T-helper 2 cell (primary cell): ENCODE measurements at places on chromosomes 7 and 10.

- DNase-seq = no peak
These were observed 263.4 kb downstream of the CDC14C start for GRCh38 chr7:49187543-49188268.

DNA sequence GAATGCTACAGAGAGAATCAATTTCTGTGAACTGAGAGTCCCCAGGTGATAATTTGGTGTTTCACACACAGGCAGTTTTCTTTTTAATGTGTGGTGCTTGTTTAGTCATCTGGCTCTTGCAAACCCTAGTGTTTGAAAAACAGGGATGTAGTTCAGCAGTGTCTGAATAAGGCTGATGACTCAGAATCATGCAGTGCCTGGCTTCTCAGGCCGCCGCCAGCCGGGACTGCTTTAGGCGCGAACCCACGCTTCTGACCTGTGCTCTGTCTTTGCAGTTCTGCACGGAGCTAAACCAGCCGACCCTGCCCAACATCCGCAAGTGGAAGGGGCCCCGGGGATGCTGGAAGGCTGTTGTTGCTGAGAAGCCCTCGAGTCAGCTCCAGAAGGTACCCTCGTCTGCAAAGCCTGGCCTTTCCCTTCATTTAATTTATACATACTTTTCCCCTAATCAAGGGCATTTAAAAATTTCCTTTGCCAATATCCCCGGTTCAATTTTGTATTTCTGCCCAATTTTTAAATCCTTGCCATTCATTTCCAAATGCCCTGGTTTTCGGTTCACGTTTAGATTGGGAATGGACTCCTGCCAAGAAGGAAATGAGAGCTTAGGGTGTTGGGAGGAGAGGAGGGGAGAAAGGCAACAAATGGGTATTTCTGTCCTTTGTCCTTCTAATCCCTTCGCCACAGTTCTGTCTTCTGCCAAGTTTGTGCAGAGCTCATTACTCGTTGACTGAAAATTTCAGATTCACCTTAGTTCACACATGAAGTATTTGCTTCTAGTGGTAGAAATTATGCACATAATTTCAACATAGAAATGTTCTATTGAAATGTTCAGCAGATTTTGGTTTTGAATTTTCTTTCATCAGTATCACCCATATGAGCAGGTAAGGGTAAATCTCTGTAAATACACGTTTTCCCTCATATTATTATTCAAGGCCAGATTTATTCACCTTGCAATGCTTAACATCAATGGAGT lies 108.5 kb upstream of the ANLN start:
- DNase-seq = no peak

DNA sequence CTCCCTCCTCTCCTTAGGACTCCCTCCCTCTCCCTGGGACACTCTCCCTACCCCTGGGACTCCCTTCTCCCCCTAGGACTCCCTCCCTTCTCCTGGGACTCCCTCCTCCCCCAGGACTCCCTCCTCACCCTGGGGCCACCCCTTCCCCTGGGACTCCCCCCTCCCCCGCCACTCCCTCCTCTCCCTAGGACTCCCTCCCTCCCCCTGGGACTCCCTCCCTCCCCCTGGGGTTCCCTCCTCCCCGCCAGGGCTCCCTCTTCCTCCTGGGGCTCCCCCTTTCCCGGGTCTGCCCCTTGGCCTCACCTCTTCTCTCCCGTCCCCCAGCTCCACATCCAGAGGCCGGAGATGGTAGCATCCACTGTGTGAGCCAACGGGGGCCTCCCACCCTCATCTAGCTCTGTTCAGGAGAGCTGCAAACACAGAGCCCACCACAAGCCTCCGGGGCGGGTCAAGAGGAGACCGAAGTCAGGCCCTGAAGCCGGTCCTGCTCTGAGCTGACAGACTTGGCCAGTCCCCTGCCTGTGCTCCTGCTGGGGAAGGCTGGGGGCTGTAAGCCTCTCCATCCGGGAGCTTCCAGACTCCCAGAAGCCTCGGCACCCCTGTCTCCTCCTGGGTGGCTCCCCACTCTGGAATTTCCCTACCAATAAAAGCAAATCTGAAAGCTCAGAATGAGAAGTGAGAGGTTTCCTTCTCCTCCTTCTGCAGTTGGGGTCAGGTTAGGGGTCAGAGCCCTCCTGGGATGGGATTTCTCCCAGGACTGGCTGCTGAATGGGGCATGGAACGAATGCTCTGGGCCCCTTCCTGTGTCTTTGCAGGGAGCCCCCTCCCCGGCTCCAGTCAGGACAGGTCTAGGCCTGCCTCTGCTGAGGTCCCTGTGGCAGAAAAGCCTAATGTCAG lies 1.4 kb upstream of the MUC17 start:
- no peak for DNase-seq

GRCh38 chr7:106737202-106737562 lies 76.2 kb upstream of the CCDC71L start:
- peak; percentile 40 for DNase-seq

DNA sequence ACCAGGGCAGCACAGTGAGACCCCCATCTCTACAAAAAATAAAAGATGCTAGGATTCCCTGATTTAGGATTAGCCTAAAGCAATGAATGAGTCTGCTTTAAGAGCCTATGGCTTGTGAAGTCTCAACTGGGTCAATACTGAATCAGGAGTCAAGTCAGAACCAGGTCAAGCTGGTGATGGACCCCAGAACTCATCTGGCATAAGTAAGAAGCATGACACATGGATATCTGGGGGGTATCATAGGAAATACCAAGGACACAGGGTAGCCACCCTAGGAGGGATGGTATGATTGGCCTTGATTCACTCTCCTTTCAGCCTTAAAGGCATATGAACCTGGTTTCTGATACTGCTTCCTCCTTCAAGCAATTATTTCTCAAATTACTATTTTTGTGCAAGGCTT lies 78.4 kb upstream of the FAM133B start:
- no peak for DNase-seq

GRCh38 chr10:28400176-28400575 lies 97.3 kb upstream of the MPP7 start:
- DNase-seq = no peak

DNA sequence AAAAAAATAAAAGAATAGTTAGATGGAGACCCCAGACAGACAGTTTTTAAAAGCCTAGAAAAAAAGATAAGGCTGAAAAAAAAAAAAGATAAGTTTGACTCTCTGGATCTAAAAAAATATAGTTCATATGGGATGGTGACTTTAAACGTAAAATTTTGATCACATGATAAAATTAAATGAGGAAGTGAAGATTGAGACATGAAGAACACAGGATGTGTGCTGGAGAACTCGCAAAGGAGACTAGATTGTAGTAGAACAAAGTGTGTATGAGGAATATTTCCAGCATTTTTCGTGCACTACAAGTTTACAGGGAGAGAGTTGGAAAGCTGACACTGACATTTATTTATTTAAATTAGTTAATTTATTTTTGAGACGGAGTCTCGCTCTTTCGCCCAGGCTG lies 286.4 kb downstream of the PRPF18 start:
- DNase-seq = no peak

GRCh38 chr10:112832959-112833358 lies 117.1 kb upstream of the TCF7L2 start:
- no peak for DNase-seq

- DNase-seq = no peak
These were observed 72.3 kb downstream of the ZRANB1 start for GRCh38 chr10:125014086-125014830.

- no peak for DNase-seq
These were observed 131.2 kb downstream of the RALA start for GRCh38 chr7:39754326-39755120.

- DNase-seq = no peak
These were observed 173.8 kb downstream of the TMEM26 start for GRCh38 chr10:61279400-61279799.

DNA sequence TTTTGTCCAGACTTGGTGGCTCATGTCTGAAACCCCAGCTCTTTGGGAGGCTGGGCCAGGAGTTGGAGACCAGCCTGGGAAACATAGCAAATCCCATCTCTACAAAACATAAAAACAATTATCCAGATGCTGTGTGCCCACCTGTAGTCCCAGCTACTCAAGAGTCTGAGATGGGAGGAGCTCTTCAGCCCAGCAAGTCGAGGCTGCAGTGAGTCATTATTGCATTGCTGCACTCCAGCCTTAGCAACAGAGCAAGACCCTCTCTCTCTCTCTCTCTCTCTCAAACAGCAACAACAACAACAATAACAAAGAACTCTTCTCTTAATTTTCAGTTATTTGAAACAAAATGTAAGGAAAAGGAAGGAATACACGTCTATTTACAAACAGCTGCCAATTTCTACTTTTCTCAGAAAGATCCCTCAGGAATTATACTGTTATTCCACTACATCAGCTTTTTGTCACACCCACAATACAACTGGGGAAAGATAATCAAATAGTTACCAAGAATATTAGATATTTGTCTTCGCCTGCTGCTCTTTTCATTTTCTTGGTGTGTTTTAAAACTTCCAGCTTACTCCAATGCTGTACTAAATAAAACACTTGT lies 5.1 kb upstream of the TSPAN12 start:
- DNase-seq = no peak

DNA sequence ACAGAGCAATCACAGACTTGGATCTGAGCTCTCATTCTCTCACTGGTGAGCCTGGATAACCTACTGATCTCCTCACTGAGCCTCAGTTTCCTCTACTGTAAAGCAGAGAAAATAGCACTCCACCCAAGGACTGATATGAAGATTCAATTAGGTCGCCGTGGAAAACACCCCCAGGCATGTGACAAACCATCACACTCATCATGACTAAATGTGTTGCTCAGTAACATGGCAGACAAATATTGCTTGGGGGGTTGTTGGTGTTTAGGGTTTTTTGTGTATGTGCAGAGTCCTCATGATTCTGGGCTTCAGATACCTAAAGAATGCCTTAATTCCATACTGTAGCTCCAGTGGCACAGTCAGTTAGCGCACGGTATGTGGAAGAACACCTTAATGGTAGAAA lies 122.1 kb upstream of the TCF7L2 start:
- DNase-seq = no peak

GRCh38 chr7:133958822-133959221 lies 168.3 kb upstream of the LRGUK start:
- no peak for DNase-seq

DNA sequence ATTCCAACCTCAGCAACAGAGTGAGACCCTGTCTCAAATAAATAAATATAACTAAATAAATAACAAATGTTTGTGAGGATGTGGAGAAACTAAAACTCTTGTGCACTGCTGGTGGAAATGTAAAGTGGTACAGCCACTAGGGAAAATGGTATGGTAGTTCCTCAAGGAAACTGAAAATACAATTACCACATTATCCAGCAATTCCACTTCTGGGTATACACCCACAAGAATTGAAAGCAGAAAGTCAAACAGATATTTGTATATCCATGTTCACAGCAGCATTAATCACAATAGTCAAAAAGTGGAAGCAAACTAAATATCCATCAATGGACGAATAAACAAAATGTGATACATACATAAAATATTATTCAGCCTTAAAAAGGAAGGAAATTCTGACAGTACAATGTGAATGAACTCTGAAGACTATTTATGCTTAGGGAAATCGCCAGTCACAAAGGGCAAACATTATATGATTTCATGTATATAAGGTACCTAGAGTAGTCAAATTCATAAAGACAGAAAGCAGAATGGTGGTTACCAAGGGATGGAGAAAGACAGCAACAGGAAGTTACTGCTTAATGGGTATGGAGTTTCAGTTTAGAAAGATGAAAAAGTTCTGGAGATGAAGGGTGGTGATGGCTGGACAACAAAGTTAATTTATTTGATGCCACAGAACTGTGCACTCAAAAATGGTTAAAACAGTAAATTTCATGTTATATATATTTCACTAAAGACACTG lies 9.8 kb downstream of the ARHGAP12 start:
- no peak for DNase-seq

DNA sequence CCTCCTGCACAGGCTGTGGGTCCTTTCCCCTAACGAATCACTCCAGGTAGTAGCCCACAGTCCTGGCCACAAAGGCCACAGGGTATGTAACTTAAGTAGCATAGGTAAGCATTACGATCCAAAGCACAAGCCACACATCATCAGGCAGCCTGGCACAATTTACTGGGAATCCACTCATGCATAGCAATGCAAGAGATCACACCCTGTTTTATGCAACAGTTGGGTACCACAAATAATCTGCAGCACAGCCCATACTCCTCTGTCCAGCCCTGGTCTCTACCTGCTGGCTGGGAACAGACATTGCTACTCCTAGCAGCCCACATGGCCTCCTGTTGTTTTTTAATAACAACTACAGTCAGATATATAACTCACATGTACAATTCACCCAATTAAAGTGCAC lies 34.3 kb downstream of the SRPK2 start:
- DNase-seq = no peak

GRCh38 chr10:22816298-22816653 lies 101.9 kb upstream of the PIP4K2A start:
- no peak for DNase-seq

- no peak for DNase-seq
These were observed 992 bp upstream of the RBM20 start for GRCh38 chr10:110643035-110643652.

GRCh38 chr10:19970256-19970655 lies 154.0 kb downstream of the PLXDC2 start:
- no peak for DNase-seq

DNA sequence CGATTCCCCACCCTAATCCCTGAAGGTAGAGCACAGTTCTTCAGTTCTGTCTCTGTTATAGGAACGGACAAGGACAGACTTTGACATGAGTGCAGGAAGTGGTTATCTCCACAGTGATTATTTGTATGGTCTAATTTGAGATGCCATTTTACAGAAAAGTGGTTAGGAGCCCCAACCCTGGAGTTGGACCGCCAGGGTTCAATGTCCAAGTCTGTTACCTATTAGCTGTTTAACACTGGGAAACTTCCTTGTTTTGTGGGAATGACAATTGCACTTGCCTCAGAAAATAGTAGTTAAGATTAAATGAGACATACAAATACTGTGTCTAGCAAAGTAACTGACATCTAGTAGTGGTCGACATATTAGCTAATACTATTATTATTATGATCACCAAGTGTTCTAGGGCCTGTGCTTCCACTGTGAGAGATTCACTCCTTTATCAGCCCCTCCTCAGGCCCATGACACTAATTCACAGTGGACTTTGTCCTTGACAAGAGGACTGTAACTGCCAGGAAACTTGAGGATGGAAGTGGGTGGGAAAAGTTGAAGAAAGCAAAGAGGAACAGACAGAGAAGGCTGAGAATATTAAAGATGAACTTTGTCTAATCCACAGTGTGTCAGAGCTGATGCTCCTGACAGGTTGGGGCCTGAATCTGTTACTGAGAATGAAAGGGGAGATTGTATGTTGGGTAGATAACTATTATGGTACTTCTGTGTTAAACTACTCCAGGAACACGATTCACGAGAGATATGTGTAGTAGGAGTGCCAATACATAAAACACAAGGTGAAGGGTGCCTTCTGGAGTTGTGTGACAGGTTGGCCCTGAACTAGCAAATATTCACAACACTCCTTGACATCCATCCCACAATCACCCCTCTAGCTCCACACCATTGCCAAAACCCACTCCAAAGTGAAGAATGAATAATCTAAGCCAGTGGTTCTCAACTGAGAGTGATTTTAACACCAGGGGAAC lies 66.4 kb downstream of the TAC1 start:
- no peak for DNase-seq

GRCh38 chr10:50417886-50418830 lies 166.8 kb upstream of the ASAH2 start:
- peak; percentile 4 for DNase-seq
